ENCODE measurements at places on chromosomes 3 and 15. TPM values are rescaled to one million over a fixed set of nuclear protein-coding genes. Genes with fewer than 3 reads are reported as not detected.

Gene OXSR1
- 42.6 TPM for total RNA-seq

Gene TRAK1
- 24.5 TPM for total RNA-seq

Gene FBLN2
- 3.7 TPM for total RNA-seq

Gene UBXN7
- total RNA-seq = 8.6 TPM

Gene RBP2
- total RNA-seq = not detected

All from airway epithelial cell (primary cell).